ENCODE measurements at places on chromosomes 5 and 9.

GRCh38 chr9:131723632-131724031, 16.2 kb downstream of the RAPGEF1 start:
- DNase-seq = no peak

GRCh38 chr9:95512709-95513095, 4.1 kb downstream of the PTCH1 start:
- no peak for DNase-seq

DNA sequence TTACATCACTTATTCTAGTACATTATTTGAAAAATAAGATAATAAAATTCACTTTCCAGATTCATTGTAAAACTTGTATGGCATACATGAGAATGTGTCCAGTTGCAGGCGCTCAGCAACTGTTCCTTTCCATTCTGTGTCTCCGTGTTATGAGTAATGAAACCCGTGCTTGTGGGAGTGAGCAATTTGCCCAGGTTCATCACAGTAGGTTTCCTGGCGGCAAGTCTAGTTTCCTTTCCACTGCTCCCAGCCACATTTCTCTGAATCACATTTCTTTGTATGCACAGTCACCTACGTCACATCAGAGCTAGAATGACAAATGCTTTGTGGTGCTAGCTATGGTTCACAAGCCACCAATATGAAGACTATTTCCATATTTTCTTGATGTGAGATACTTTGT, 39.9 kb downstream of the MOCS2 start:
- DNase-seq = no peak

GRCh38 chr5:145471831-145472612, 363.1 kb downstream of the PRELID2 start:
- no peak for DNase-seq

- DNase-seq = no peak
Measured at GRCh38 chr9:115234094-115234493, 116.1 kb upstream of the TNC start.

Measured in NCI-H2107 (cell line).